ENCODE measurements at places on chromosomes 12 and 14. TPM values are rescaled to one million over a fixed set of nuclear protein-coding genes. Genes with fewer than 3 reads are reported as not detected.

GRCh38 chr12:75819512-75819911 is 212.1 kb downstream of the PHLDA1 start:
- DNase-seq: no peak

GRCh38 chr12:43396671-43397070 is 155.3 kb downstream of the ADAMTS20 start:
- no peak for DNase-seq

The ADAMTS20 gene
- not detected for total RNA-seq

- peak; percentile 99 for DNase-seq
Measured at GRCh38 chr12:53251477-53252348, 16.4 kb upstream of the ESPL1 start.

- DNase-seq: no peak
Measured at GRCh38 chr14:84228702-84229101, 1301.2 kb upstream of the FLRT2 start.

The CLEC7A gene
- total RNA-seq: under 0.01 TPM

The GARIN6 gene
- not detected for total RNA-seq

DNA sequence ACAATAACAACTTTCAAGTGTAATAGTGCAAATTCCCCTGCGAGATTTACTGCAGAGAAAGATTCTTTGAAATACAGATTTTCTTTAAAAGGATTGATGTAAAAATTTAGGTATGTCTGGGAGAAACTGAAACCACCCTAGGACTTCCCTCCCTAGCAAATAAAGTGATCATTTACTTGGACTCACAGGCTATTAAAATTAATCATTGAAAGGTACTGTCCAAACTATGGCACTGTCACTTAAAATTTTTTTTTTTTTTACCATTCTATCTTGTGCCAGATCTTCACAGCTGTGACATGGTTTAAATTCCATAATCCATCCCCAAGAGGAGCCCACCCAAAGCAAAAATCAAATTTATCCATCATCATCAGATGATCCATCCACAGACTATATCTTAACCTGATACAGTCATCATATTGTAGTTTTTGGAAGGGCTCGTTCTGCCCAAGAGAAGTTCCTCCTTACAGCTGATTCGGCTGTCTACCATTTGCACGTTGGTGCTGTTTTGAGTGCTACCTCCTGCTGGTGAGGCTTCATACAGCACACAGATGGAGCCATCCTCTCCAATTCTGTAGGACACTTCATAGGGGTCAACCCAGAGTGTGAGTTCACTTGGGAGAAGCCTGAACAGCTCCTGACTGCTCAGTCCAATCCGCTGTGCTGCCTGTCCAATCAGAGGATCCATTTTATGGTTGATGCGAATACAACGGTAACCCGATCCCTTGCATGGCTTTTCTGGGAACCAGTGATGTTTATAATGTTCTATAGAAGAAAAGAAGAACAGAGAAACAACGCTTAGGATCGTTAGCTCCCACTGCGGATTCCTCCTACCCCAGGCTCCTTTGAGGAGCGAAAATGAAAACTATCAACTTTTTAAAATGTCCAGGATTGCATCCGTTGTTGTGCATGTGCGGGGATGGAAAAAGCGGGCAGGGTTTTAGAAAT is 1.7 kb downstream of the BTG1 start:
- DNase-seq: peak; percentile 95

DNA sequence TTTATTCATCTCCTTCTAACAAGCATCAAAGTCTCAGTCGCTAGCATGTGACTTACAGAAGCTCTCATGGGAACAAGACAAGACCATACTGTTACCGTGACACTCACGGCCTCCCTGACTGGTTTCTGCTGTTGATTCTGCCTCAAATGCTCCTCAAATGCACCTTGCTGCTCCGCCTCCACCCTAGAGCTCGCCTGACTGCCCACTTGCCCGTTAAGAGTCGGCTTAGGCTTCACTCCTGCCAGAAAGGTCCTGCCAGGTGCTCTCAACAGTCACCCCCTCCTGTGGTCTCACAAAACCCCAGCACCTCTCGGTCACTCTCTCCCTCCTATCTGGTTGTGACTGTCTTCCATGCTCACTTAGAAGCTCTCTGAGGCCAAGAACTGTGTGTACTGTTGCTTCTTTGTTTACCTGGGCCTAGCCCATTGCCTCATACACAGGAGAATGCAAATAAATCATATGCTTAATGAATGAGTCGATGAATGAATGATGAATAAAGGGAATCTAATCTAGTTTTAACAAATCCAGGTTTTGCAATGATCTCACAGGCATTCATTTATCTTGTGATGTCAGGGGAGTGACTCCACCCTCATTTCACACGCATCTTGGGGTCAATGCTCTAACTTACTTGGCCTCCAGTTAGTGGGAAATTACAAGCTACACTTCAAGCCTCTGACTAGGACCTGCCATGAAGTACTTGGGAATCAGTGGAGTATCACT is 41.3 kb downstream of the SSH1 start:
- no peak for DNase-seq

All from osteoblast (primary cell).